ENCODE measurements at places on chromosomes 2 and 18.

DNA sequence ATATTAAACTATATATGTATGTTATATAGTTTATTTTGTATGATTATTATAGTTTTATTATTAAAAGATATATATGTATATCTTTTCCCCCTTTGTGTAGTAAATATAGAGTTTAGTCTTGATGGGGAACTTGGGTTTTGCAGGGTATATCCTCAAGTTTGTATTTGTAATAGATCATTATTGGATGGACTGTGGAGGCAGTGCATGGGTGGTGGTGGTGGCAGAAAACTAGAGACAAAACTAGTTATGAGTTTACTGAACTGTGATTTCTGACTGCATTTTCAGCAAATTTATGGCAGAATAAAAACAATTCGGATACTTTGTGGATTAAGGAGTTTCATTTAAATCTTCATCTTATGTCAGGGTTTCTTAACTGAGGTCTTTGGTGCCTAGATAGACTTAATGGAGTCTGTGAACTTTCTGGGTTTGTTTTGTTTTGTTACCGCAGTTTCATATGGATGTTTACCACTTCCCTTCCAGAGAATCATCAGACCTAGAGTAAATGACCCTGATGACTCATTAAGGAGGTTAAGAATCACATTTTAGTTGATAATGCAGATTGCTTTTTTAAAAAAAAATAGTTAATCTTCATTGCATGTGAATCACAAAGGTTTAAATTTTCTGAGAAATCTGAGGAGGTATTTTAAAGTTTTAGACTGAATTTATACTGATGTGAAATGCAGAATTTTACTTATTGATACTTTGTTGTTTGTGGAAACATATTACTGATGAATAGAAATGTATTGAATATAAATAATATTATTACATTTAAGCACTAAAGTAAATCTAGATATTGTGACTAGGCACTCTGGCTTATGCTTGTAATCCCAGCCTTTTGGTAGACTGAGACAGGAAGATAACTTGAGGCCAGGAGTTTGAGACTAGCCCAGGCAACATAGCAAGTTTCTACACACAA, 14.5 kb downstream of the EPC2 start:
- DNase-seq: no peak

DNA sequence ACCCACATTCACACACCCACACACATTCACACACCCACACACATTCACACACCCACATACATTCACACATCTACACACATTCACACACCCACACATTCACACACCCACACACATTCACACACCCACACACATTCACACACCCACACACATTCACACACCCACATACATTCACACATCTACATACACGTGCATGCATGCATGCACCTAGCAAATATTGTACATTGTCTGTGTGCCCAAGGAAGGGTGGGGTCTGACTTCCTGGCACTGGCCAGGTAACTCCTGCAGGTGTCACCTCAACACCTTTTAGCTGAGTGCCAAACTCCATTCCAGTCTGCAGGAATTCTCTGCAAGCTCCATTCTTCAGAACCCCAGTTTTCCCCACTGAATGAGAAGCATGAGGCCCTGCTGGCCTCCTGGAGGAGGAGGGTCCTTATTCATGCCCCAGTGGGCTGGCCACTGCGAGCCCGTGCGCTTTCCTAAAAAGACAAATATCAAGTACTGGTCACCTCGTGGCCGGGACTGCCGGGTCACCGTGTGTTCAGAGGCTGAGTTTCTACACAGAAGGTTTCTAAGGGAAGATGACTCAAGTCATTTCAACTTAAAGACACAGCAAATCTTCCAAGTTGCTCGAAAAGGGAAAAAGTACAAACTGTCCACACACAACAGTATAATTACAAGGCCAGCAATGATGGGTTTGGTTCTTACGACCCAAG, 131.5 kb downstream of the HDAC4 start:
- no peak for DNase-seq

GRCh38 chr2:233832869-233833311, 21.4 kb downstream of the HJURP start:
- no peak for DNase-seq

- no peak for DNase-seq
Observed at GRCh38 chr2:241546771-241547498, 11.6 kb upstream of the BOK start.

GRCh38 chr2:165239230-165239629, at the start of gene SCN2A:
Gene SCN2A, plus strand, starts transcription at chr2:165239414. Its CDS starts 56,410 bp downstream, at chr2:165295824.
- no peak for DNase-seq

DNA sequence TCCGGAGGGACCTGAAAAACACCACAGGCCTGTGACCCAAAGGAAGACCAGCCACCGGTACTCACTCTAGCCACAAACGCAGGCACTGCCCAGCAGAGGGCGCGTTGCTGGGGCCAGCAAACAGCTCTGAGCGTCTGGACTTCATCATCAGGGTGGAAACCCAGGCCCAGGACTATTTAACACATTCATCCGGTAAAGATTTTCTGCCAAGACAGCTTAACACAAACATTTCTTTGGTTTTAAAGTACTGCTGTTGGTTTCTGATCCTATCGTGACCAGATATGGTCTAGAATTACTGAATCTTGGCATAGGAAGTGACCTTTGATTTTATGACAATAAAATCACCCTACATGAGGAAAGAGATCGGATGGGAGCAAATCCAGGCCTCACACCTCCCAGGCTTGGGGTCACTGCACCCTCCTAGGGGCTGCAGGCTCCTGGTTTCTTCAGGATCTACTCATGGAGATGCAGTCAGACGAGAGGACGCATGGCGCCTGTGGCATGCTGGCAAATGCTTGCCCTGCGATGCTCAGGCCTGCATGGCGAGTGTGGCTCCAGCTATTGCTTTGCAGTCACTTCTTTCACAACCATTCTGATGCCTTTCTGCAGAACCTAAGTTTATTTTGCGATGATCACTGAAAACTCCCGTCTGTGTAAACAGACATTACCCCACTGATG, 130.4 kb downstream of the COL4A4 start:
- no peak for DNase-seq

DNA sequence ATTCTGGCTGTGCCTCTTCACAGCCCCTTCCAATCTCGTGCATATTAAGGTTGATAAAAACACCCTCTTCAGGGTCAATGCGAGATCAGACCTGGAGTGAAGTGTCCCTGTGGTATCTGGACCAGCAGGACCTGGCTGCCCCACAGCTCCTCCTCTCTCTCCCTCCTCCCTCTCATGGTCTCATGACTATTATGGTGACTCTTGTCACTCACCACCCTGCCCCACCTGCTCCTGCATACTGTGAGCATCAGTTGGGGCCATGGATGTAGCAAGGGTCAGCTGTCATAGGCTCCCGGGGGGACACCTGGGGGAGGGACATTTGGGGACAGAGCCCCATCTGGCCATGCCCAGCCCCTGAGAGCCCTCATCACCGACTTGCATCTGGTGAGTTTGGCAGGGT, 50.2 kb downstream of the ODC1 start:
- no peak for DNase-seq

DNA sequence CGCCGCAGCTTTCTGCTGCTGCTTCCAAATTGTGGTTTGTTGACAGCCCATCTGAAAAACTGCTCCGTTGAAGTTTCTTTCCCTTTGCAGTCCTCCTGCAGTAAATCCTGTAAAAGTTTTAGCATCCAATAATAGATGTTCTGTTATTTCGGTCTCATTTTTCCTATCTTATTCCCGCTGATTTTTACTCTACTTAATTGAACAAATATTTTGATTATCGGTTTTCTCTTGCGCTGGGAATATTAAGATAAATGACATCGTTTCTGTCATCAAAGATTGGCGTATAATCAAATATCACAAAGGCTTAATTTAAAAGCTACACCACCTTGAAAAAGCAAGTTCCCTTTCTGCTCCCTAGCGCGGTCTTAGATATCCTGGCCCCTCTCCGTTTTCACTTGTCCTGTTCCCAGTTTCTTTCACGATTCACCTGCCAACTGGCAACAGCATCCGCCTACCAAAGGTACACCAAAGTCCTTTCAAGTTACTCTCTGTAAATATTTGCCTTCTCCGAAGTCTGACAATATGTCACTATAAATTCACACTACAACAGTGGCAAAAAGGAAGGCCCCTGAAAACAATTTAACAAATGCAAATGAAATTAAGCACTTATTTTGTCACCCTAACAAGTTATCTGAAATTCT, 1.0 kb upstream of the STRN start:
- DNase-seq: no peak

DNA sequence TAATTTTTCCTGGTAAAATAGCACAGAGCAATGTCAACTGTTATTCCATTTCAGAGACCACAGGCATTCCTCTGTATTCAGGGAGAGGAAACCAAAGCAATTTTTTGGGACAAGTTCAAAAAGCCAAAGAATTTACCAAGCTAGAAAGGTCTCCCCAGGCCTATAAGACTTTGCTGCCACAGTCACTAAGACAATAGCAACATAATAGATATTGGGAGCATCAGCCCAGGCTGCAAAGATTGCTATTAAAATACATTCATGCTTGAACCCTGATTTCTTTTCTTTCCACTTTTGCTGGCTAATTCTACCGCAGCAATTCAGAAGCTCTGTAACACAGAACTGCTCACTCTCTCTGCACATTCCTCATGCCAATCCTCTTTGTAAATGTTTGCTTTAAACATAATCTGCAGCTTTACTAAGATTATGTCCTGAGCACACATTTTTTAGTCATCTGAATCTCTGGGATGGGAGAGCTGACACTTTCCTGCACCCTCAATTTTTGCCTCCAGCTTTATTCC, 76.3 kb downstream of the CLHC1 start:
- DNase-seq: no peak

DNA sequence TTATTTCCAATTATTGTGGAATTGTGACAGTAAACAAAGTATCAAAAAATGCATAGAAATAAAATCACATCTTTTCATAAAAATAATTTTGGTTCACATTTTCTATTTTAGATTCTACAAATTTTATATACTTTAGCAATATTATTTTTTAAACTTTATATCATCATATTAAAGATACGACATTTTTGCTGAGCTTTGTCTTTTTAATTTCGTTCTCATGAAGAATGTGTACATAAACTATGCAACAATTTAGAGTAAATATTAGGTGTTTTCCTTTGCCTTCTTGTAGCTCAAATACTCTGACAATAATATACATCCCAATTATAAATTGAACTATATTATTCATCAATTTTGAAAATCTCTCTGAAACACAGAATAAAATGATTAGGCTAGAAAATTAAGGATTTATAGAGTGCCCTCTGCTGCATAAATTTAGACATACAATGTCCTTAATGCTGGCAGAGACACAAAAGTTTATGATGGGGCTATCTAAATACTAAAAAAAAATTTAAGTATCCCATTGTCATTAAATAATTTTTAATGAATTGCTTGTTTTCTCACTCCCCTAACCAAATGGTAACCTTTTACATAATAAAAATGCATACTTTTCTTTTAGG, 45.7 kb downstream of the CCDC102B start:
- no peak for DNase-seq

DNA sequence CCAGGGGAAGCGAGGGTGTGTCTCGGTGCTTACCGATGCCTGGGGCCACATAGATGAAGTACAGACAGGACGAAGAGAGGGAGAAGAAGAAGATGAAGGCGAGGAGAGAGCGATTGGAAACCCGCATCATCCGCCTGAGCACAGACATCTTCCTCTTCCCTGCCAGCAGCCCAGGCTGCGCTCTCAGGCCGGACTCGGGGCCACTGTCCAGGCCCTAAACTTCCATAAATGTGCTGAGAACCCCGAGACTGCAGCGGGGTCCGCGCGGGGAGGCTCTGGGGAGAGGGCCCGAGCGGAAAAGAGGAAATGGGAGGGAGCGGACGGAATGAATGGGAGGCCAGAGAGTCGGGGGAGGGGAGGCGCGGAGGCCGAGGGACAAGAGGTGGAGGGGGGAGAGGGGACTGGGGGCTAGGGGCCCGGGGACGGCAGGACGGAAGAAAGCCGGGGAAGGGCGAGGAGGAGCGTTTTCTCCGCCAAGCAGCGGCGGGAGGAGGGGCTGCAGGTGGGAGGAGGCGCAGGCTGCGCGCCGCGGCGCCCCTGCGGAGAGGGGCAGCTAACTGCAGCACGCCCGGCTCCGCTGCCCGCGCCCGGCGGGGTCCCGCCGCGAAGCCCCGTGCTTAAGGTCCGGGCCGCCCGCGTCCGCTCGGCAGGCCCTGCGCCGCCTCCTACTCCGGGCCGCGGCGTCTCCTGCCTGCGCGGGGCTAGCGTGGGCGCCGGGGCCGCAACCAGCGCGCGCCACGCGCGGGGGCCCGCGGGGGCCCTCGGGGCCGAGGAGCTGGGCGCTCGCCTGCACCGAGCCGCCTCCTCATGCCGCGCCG, at the start of gene B4GALT6:
Gene B4GALT6, minus strand, starts transcription at position 303 of the 818 bp plus-strand sequence. Its CDS starts 155 bp downstream, at position 148.
- no peak for DNase-seq

DNA sequence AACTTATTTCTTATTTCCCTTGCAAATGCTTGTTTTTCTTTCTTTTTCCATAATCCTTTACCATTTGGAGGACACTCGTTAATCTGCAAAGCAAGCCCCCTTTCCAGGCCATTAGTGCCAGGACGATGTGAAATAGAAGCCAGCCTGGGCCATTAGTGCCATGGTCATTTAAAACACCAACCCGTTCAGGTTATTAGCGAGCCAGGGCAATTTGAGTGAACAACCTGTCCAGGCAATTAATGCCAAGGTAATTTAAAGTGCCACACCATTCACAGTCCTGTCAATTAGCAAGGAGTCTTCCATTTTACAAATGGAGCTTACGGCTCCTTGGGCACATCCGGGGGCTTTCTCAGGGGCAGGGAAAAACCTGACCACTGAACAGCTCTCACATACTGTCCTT, 370.6 kb downstream of the HRH4 start:
- no peak for DNase-seq

- DNase-seq: no peak
Observed at GRCh38 chr2:216486708-216487107, 11.9 kb upstream of the RPL37A start.

- no peak for DNase-seq
Observed at GRCh38 chr2:174603280-174603679, 5.7 kb upstream of the WIPF1 start.

- no peak for DNase-seq
Observed at GRCh38 chr18:28163201-28163775, 13.6 kb downstream of the CDH2 start.

DNA sequence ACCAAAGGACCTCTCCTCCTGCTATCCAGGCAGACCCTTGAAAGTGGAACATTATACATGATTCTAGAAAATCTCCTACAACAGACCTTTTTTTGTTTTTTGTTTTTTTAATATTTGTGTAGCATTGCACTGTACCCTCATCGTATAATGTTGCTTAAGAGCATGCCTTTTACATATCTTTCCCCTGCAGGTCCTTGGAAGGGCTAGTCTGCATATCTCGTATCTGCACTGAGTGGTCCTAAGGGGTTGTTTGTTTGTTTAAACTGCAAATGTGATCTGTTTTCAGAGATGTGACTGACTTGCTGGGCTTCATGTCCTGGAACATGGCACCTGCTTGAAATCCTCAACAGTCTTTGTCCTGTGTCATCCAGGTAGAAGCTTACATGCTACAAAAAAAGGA, 204.1 kb downstream of the FAM210A start:
- DNase-seq: no peak

DNA sequence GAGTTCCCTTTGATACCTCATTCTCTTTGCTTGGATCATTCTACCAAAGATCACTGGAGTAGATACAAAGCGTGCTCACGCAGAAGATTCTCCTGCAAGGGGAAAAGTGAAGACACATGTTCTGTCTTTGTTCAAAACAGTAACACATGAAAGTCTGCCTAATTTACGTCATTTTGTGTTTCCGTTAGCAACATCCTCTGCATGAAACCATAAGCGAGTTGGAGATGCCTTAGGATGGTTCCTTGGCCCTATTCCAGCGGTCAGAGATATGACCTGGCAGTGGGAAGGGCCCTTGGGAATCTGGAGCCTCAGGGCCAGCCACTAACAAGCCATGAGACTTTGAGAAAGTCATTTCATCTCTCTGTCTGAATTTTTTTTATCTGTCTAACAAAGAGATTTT, 180.9 kb upstream of the TWIST2 start:
- no peak for DNase-seq

- DNase-seq: no peak
Observed at GRCh38 chr2:74894272-74894981, 60.5 kb downstream of the HK2 start.
